Renal pelvis (tissue), 12 donors: ENCODE measurements at places on chromosomes 13 and 19. TPM values are rescaled to one million over a fixed set of nuclear protein-coding genes. Genes with fewer than 3 reads are reported as not detected.

DNA sequence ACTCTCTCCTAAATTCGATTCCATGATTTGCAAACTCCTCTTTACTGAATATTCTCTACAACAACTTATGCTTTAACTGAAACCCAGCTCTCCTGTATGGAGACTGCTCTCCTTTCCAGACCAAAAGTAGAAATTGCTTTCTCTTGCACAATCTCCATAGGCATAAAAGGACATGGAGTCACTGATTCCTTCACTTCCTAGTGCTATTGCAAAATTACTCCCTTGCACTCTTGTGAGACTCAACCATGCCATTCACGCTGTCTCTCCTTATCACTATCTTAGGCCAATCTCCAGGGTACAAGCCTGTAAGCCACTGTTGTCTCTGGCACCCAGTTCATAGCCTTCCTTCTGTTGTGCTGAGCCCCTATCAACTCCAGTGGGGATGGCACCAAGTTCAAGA lies 30.6 kb downstream of the SERPINE3 start:
- DNase-seq: no peak

DNA sequence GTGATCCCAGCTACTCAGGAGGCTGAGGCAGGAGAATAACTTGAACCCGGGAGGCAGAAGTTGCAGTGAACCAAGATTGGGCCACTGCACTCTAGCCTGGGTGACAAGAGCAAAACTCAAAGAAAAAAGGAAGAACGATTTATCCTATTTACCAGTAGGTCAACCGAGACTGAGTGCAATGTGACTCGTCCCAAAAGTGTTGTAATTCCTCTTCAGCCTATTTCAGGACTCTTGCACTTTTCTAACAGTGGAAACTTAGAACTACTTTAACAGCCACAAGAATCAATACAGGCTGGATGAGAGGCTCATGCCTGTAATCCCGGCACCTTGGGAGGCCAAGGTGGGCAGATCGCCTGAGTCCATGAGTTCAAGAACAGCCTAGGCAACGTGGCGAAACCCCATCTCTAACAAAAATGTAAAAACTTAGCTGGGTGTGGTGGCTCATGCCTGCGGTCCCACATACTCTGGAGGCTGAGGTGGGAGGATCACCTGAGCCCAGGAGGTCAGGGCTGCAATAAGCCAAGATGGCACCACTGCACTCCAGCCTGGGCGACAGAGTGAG lies 4.3 kb upstream of the NR1H2 start:
- no peak for DNase-seq

DNA sequence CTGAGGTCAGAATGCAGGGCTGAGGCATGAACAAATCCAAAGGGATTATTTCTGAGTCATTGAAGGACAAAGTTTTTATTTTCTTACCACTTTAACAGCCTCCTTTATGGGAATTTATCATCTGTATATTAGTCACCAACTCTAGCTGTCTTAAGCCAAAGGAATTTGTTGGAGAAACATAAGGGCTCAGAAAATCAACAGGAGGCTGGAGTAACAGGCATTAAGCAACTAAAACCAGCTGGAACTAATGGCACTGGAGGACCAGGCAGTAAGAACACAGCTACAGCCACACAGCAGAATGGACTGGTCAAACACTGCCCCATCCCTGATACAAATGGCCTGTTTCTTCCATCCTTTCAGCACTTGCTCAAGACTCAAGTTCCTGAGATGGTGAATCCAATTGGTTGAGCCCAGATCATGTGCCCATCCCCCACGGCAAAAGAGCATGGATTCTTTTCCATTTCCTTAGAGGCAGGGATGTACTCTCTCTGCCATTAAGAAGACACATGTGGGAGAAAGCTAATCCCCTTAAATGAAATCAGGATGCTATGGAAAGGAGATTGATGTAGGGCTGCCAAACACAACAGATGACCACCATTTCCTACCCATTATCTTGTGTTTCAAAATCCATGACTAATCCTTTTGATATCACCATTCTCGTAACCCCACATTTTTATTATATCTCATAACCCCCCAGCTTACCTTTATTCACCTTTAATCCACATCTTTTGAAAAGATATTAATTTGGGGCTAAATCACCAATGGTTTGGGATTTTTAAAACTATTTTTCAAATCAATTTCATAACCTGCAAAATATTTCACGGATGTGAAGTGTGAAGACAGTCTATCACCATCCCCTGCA lies 157.0 kb upstream of the FNDC3A start:
- no peak for DNase-seq

ZNF77 gene
- polyA plus RNA-seq: 9.1 TPM

LILRA5 gene
- 0.37 TPM for polyA plus RNA-seq

ZNF557 gene
- 7.2 TPM for polyA plus RNA-seq
